ENCODE measurements at places on chromosomes 11 and 22.

- DNase-seq: no peak
Observed at GRCh38 chr11:20056109-20056949, 103.9 kb downstream of the DBX1 start.

DNA sequence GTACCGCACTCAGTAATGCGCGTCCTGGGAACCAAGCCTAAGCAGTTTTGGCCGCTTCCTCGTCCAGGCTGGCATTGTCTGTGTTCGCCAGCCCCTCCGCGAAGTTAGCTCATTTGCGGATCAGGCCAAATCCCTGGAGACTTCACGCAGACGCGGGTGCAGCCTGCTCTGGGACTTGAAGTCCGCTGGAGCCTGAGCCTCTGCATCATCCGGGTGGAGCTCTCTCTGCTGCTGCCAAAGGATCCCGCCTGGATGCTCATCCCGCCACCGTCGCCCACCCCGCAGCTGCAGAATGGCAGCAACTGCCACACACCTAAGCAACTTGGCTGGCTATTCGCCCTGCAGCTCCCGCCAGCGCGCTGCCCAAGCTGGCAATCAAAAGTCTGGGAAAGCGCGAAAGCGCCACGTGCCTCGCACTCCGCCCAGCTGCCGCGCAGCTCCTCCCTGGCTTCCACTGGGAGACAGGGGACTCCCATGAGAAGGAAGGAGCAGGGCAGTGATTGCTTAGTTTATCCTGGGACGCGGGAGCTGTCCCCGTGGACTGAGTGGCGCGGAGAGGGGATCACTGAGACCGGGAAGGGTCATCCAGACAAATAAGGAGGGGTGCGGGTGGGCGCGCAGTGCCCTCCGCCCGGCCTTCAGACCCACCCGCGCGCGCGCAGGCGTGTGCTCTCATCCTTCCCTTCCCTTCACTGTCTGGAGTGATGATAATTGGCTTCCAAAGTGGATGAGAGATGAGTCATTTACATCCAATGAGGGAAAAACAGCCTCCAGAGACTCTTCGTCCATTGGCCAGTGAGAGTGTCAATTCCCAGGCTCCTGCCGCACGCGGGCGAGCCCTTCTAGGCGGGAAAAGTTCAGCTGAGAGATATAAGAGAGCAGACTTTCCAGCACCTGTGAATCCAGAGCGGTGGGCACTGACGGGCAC, 23.2 kb upstream of the GLYATL1B start:
- no peak for DNase-seq

DNA sequence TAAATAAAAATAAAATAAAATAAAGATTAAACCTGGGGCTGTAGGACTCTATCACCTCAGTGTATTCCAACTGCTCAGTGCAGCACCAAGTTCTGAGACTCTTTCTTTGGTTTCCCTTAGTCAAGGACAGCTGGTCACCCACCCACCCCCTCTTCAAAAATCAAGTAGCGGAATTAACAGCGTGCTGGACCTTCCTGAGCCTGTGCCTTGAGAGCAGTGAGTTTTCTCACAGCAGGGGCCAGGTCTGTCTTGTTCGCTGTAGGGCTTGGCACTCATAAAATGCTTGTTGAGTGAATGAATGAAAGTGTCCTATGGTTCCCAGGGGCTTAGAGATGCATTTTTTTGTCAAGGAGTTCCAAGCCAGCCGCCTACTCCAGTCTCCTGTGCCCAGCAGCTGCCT, 2.9 kb upstream of the ALX4 start:
- no peak for DNase-seq

DNA sequence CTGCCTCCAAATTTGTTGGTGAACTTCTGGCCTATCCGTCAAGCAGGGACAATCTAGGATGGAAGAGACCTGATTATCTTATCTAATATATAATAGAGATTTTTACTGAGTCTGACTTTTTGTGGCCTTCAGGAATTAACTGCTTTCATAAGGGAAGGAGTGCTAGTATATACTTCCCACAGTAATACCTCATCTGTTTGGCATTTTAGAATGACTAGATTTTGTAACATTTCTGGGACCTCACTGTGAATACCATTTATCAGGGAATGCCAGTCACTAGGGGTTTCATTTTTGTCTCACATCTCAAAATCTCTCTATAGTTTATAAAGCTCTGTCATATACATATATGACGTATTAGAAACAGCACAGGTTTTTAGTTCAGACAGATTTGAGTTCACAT, 114.3 kb downstream of the INSC start:
- no peak for DNase-seq

DNA sequence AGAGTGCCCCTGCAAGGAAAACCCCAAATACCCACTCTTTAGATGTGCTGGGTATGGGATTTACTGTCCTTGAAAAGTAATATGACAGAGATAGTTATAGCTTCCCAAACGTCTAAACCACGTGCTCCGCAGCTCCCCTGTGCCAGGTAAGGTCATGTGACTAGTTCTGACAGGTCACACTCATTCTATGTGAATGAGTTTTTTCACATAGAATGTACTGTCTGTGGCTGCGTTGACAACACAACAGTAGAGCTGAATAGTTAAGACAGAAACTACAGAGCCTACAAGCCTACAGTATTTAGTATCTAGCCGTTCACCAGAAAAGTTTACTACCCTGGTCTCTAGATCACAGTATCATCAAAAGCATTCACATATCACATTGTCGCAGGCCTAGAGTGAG, 236.2 kb downstream of the ETS1 start:
- no peak for DNase-seq

DNA sequence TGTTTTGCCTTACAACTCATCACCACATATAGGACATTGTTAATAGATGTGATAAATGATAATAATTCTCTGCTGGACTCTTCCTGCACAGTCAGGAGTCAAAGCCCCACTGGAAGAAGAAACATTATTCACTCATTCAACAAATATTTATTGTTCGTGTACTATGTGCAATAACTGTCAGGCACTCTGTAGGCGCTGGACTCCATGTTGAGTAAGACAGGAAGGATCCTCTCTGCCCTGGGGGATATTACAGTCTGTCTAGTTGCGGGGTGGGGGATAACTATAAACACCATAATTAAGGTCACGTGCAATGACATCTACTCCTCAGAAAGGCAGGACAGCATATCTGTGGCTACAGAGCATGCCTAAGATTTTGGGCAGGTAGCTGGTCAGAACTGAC, 281.1 kb downstream of the FAT3 start:
- no peak for DNase-seq

DNA sequence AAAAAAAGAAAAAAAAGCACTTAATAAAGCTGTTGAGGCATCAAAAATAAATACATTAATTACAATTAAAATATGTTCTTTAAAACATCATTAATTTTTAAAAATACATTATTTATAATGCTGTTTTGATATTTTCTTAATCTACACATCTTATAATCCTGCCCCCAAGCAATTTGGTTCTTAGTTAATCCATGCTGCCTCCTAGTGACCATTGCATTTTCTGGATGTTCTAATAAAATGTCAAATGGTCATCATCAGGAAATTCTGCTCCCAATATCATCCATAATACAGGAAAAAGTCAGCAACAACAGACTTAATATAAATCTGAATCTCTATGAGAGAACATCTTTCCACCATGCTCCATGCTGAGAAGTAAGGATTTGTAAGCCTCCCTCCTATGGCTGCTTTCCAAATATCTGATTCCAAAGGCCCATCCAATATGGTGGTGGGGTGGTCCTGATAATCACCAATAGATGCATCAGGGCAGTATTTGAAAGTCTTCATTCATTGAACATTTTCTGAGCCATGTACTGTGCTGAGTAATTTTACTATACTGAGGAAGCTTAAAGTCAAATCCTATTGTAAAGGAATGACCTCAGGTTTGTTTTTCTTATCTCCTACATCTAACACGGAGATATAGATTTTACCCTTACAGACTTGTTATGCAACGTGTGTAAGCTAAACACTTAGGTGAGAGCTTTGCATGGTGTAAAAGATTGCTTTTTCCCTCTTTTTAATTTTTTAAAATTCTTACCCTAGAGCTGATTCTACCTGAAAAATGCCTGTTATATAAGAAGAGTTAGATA, 124.7 kb upstream of the BMAL1 start:
- DNase-seq: peak; percentile 14
